NCI-H1694 (cell line): ENCODE measurements at places on chromosomes 16 and 17.
A peak's percentile ranks its signal among the peaks of the same experiment; 100 is the strongest.

DNA sequence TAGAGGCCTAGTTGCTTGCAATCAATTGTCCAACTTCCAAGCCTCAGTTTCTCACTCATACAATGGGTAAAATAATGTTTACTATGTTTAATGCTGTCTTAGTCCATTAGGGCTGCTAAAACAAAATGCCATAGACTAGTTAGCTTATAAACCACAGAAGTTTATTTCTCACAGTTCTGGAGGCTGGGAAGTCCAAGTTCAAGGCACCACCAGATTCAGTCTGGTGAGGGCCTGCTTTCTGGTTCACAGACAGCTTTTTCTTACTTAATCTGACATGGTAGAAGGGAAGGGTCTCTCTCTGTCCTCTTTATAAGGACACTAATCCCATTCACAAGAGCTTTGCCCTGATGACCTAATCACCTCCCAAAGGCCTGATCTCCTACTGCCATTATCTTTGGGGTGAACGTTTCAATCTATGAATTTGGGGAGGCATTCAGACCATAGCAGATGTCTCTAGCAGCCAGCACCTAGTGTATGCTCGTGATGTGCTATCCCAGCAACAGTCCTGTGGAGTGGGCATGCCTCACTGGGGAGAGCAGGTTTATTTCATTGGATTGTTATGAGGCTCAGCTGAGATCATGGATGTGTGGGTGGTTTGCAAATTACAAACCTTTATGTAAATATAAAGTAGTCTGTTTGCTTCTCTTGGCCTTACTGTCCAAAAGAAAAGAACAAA, 25.2 kb downstream of the YPEL2 start:
- DNase-seq = no peak

- DNase-seq = no peak
These were observed 7.4 kb upstream of the CCDC57 start for GRCh38 chr17:82219753-82220709.

- no peak for DNase-seq
These were observed 5.2 kb downstream of the RND2 start for GRCh38 chr17:43030137-43030767.

DNA sequence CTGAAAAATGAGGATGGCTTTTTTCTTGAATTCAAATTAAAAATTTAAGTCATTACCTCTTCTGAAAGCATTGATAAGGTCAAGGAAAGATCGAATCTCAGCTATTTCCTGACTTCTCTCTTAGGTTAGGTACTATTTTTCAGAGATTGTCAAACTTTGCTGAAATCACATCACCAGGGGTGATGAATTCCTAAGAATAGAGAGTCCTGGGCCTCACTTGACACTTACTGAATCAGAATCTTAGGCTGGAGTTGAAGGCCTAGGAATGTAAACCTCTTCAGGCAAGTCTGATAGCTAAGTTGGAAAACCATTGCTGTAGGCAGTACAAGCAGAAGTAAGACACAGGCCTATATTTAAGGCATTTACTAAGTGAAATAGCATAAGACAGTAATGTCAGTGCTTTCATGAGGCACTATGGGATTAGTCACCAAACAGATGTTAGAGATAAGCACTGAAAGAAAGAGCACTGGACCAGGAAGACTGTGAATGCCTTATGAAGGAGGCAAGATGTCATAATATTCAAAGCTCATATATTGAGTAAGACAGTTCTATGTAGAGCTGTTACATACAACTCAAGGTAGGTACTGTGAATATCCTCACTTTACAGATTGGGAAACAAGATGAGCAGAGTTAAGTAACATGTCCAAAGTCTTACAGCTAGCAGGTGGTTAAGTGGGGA, 21.5 kb downstream of the DCAF7 start:
- no peak for DNase-seq

DNA sequence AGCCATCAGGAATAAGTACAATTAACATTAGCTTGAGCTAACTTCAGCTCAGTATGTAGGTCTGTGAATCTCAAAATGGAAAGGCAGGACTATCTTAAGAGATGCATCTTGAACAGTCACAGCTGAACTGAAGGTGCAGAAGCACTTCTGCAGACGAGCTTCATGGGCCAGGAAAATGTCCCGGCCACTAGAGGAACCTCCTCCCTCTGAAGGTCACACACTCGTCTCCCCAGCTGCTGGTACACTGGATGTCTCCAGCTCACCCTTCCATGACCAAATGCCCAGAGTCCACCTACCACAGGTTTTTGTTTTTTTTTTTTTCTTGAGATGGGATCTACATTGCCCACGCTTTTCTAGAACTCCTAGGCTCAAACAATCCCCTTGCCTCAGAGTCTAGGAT, 33.2 kb downstream of the WDR59 start:
- DNase-seq = no peak

DNA sequence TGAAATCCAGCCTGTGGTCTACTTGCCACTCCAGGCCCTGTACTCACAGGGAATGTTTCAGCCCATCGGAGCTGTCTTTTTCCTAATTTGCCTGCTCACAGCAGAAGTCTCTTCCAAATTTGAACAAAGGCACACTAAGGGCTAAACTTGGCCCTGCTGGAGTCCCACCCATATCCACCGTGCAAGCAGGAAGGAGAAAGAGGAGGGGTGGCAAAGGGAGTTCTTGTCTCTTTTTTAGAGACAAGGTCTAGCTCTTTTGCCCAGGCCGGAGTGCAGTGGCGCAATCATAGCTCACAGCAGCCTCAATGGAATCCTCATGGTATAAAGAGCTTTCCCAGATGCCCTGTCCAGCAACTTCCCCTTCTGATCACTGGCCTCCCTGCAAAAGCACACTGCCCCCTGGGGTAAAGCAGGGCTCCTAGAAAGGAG, 2.7 kb upstream of the PRM1 start:
- DNase-seq = no peak

DNA sequence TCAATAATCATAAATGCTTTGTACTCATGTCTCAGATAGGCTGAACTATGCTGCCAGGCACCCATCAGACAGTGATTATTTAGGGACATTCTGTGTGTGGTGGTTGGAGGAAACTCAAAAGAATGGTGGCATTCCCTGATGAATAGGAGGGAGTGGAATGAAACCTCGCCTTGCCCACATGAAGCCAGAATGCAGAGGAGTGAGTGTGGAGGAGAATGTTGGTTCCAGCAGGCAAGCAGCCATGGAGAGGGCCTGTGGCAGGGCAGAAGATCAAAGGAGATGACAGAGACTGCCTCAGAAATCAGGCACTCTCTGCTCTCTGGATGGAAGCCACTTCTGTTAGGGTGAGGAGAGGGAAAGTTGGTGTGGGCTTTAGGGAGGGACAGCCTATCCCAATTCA, 22.5 kb downstream of the KCTD19 start:
- DNase-seq = no peak

GRCh38 chr16:84461413-84462295, 42.8 kb downstream of the MEAK7 start:
- no peak for DNase-seq

DNA sequence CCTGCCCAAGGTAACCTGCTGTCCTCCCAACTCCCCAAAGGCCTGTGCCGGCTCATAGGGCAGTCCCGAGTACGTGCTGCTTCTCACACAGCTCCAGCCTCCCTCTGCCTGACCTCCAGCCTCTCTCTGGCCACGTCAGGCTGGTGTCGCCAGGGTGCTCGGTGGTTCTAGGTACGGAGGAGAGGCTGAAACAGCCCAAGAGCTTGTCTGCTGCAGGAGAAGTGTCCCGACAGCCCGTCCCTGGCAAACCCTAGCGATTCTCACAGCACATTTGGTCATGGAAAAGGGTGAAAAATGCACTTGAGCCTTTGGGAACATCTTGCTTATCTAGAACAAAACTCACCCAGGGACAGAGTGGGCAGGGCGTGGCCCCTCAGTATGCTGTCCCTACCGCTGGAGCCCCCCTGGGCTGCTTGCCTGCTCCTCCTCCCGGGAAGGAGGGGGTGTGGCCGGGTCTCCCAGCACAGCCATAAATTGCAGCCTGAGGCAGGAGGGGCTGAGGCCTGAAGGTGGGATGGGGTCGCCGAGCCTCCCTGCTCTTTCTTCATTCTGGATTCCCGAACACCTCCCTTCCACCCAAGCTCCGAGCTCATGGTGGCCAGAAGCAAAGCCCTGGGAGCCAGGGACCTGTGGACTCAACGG, 40.4 kb downstream of the TIMM22 start:
- no peak for DNase-seq

GRCh38 chr16:89613954-89614459, 565 bp downstream of the DPEP1 start:
- no peak for DNase-seq

DNA sequence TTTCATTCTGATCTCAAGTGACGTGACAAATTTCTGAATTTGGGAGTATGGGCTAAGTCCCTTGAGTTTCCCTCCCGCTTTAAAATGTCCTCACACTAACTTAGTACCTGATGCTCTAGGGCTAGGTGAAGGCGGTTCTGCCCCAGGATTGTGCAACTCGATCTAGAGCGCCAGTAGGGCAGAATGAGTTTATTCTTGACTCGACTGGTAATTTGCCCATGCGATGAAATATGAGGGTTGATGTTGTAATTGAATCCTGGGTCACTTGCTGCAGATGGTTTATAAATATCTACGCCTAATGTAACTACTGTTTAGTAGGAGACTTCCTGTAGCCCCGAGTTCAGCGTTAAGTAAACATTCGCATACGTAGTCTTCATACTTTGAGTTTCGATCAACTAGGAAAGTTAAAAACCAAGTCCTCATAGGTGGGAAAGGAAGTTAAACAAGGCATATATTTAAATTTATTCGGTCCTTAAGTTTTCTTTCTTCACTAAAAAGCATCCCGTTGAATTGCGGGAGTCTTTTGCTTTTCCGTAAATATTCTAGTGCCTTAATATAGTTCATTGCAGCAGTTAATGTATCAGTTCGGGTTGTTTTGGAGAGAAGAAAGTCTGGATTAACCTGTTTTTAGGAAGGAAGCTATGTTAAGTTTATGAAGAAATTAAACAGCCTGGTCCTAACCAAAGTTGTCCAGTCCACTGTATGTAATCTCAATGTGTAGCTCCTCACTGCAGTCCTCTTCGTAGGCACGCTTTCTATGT, 1.6 kb downstream of the CTCF start:
- DNase-seq = peak; percentile 34

DNA sequence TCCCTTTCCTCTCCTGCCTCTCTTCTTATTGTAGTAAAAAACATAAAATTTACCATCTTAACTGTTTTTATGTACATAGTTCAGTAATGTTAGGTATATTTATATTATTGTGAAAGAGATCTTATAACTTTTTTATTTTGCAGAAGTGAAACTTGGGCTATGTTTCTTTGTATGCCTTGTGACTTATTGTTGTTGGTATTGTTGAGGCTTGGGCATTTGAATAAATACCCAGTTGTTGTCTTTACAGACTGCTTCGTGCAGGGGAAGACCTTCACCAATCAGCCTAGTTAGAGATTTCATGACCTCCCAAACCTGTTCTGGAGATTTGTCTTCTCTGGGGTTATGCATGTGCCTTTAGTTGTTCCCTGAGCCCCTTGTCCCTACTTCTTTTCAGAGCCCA, 31.9 kb downstream of the REXO5 start:
- no peak for DNase-seq

- no peak for DNase-seq
These were observed 7.8 kb downstream of the TSPOAP1 start for GRCh38 chr17:58320570-58321323.

GRCh38 chr17:14351493-14351892, 50.6 kb downstream of the HS3ST3B1 start:
- no peak for DNase-seq

DNA sequence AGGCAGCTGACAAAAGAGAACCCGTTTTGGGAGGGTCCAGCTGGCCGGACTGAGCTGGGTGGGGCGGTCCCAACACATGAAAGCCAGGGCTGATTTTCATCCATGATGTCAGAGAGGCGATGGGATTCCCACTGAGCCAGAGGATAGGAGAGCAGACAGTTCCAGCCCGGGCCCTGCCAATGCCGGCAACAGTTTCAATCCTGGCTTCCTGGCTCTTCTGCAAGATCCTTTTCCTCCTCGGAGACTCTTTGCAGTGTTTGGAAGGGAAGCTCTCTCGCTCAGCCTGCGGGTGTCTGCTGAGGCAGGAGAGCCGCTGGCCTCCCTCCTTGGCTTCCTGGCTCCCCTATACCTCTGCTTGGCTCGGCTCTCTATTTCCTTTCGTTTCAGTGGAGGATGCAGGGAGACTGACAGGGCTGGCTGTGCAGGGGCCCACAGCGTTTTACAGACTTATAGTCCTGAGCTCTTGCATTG, 145.5 kb upstream of the SOX9 start:
- no peak for DNase-seq

- no peak for DNase-seq
These were observed 473.9 kb downstream of the XYLT1 start for GRCh38 chr16:16996827-16997226.

GRCh38 chr17:4583782-4584100, 588 bp upstream of the SMTNL2 start:
- DNase-seq = peak; percentile 78

- DNase-seq = no peak
These were observed 1.2 kb upstream of the CBX4 start for GRCh38 chr17:79840269-79840988.

DNA sequence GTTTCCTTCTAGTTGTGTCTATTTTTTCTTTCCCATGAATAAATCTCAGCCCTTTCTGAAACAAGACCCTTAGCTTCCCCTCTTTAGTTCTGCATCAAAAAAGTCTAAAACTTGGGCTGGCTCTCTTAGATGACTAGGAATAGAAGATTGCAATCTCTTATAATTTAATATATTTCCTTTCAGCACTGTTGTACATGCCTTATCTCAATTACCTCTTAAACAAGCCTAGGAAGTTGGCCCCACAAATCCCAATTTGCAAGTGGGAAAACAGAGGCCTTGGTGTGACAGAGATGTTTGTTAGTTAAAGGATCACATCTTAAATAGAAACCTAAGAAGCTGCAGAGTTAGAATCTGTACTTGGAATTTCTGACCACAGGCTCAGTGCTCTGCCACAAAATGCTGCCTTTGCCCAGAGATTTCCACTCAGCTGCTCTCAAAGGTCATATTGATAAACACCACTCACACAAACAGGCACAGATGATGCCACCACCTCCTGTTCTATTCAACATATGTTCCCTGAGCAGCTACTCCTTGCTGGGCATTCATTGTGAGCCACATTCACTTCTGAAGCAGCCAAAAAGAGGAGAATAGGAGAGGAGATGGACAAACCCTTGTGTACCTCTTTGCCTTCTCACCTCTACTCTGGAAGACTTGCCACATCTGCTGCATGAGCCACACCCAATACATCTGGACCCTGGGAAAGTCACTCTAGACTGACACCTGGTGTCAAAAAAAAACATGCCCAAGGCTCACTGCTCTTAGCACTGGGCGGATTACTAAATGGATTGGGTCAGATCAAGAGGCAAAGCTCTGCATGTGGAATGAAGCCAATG, 5.5 kb downstream of the CCDC182 start:
- DNase-seq = peak; percentile 71

GRCh38 chr16:72902206-72902605, 145.7 kb downstream of the ZFHX3 start:
- no peak for DNase-seq

DNA sequence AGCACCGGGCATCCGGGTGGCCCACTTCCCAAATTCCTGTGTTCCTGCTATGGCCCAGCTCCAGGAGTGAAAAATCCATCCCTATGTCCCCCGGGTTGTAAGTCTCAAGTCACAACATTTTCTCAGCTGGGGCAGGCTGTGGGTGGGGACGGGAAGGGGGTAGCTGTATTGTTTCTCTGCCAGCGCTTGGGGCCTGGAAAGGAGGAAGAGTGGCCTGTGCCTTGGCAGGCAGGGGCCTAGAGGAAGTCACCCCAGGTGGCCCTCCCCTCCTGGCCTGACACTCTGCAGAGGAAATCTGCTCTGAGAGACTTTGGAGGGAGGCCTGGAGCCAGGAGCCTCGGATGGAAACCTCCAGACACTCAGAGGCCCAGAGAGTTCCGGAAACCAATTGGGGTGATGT, 10.6 kb upstream of the SCN4A start:
- DNase-seq = no peak
